PC-9 (cell line): ENCODE measurements at places on chromosomes 12 and 14. TPM values are rescaled to one million over a fixed set of nuclear protein-coding genes. Genes with fewer than 3 reads are reported as not detected.

Gene RNF212B
- not detected in 2 replicates for total RNA-seq

Gene DEPDC4
- total RNA-seq = 1.8 and 2.9 TPM in 2 replicates

Gene TESPA1
- not detected in 2 replicates for total RNA-seq

Gene BMAL2
- 56.7 and 87.9 TPM in 2 replicates for total RNA-seq

Gene MANSC4
- not detected in 2 replicates for total RNA-seq

Gene CALM1
- 103 and 122 TPM in 2 replicates for total RNA-seq

Gene SCN8A
- total RNA-seq = 0.17 TPM in 1 of 2 replicates, not detected in the other

Gene CAPZA3
- not detected in 2 replicates for total RNA-seq

Gene MANSC1
- total RNA-seq = 25.5 and 32.0 TPM in 2 replicates

Gene SLC6A15
- total RNA-seq = not detected in 2 replicates

Gene PTMS
- 633 and 910 TPM in 2 replicates for total RNA-seq
